ENCODE measurements at places on chromosomes 6 and 20.

DNA sequence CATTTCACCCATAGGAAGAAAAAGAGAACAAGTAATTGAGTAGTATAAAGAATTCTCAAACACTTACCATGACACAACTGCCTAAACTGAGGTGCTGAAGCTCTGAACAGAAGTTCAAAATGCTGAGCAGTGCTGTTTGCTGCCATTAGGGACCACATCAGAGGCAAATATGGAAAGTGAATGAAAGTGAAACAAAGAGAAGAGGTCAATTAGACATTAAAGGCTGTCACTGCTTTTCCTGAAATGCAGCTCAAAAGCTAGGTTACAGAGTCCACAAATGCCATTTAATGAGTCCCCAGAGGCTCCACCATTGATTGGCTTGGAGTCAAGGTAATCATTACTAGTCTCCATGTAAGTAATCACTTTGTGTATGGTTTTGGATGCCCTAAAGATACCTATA is 46.1 kb downstream of the POU3F2 start:
- DNase-seq = no peak

DNA sequence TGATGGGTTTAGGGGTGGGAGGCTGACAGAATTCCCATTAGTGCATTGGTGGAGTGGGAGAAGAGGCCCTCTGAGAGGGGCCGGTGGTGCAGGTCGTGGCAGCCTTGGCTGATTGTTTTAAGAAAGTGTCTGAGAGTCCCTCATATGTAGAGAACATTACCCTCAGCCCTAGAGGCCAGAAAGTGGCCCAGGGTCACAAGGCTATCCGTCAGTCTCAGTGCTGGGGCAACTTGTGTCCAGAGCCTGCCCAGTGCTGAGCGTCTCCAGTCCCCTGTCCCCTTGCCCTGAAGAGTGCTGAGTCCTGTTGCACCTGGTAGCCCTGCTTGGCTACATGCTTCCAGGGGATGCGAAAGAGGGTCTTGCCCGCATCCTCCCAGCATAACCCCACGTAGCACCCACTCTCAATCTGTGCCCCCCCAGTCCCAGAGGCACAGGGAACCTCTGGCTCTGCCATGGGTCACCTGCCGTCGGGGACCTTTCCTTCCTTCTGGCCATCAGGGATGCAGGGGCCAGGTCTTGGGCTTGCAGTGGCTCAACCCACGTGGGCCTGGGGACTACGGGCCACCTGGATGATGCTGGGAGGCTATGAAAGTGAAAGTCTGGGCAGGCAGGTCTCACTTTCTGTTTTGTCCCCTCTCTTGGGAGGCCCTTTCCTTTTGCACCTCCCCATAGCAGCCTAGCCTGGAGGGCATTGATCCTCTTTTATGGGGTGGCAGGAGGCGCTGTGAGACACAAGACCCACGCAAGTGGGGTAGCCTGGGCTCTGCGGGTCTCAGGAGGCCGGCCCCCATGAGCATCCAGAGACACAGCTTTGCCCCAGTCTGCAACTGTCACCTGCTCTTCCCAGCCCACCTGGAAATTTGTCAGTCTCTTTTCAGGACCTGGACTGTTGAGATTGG is 12.2 kb downstream of the DUSP15 start:
- no peak for DNase-seq

GRCh38 chr6:30640481-30640880 is 6.5 kb upstream of the C6orf136 start:
- DNase-seq = no peak

DNA sequence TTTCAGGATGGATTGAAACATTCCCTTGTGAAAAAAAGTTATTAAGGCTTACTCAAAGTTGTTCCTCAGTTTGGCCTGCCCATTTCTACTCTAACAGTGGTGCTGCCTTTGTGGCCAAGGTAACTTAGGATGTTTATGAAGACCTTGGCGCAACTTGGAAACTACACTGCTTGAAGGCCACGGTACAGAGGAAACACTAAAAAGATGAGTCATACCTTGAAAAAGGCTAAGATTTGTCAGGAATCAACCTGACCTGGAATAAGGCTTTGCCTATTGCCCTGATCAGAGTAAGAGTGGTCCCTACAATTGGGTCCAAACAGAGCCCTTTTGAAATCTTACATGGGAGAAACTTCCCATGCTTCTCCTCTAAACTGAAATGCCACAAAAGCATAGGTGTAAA is 119.9 kb upstream of the MOCS1 start:
- DNase-seq = no peak

GRCh38 chr6:132971676-132972075 is 157.3 kb downstream of the RPS12 start:
- DNase-seq = no peak

DNA sequence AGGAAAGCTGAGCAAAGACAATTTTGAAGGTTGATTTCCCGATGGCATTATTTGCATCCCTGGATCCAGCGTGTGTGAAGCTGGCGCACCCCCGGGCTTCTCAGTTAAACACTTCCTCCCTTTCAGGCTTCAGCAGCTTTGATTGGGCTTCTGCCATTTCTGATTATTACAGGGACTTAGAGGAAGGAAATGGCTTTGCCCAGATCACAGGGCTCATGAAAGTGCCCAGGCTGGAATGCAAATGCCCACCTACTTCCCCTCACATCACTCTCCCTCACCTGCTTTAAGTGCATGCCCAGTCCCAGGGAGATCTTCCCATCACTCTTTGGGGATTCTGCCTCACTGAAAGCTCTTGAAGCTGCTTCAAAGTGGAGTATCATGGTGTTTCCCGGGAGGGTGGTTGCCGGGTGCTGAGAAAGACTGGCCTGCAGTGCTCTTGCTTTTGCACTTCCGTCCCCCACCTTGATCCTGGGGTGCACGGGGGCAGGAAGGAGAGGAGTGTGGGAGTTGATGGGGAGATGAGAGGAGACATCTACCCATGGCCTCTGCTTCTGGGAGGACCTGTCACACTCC is 28.3 kb downstream of the PHACTR3 start:
- DNase-seq = no peak

- no peak for DNase-seq
These were observed 163.7 kb upstream of the AKAP12 start for GRCh38 chr6:151075930-151076555.

- no peak for DNase-seq
These were observed 167.8 kb downstream of the PAX1 start for GRCh38 chr20:21873291-21873690.

DNA sequence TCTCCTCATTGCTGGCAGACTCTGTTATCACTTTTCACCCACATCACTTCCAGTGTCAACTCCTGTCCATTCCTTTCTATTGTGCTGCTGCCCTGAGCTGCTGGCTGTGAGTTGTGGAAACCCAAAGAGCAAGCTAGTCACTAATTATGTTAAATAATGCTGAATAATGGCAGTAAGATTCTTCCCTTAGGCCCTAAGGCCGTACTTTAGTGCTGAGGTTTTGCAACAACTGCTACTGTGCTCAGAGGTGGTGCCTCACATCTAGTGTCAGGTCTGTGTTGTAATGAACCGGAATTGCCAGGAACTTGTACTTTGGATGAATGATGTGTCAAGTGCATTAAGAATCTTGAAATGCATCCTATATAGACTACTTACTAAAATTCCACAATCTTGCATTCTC is 372.2 kb upstream of the RNF217 start:
- DNase-seq = no peak

- no peak for DNase-seq
These were observed 288.0 kb upstream of the PLCB4 start for GRCh38 chr20:8780915-8781314.

DNA sequence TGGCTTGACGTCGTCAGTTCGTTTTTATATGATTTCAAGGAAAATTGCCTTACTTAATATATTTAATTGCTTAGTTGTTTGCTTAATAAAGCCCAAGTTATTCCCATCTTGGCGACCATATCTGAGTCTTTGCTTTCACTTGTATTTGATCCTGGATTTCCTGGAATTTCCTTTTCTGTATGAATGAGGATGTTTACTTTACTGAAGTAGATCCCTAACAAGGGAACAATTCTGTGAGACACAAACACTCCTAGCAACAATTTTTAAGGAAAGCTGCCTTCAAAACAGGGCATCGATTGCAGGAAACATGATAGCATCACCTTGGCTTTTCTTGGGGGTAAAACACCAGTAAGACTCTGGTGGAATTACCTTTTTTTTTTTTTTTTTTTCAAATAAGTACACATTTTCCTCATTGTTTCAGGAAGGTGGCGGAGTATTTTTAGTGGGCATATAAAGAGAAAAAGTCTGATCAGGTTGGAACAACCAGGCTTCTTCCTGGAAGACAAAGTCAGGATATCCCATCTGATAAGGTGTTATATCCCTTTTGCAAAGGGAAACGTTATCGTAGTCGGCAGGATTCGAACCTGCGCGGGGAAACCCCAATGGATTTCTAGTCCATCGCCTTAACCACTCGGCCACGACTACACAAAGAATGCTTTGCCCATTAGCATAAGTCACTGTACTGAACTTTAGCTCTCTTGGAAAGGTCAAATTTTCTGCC is 68.5 kb upstream of the ZNF184 start:
- no peak for DNase-seq

- DNase-seq = no peak
These were observed 70.8 kb downstream of the TPD52L1 start for GRCh38 chr6:125224231-125224861.

DNA sequence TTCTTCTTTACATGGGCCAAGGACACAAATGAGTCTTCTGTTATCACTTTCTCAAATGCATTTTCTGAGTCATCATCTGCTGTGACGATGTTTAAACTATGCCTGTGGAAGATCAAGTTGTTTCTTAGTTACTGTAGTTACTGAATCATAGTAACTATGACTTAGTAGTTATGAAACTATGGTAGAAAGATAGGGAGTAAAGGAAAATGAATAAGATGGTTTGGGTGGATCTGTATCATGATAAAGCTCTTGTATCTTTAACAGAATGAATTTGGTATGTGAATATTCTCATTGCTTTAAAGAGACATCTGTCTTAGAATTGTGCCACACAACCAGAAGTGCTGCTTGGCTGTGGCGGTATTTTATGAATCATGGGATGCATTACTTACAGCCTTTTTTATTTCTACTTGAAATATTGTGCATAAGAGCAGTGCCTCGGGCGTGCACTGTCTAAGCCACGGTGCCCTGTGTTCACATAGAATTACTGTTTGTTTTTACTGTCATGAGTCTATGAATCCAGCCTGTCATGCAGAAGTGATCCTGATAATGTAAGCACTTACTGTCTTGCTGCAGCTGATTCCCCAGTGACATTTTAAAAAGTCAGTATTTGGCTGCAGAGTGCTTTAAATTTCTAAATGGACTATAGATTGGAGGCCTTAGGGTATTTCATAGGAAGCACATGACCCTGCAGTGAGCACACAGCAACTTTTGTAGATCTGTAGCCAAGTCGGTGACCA is 215.2 kb downstream of the TMEM242 start:
- DNase-seq = no peak

- DNase-seq = no peak
These were observed 12.9 kb upstream of the SLC9A8 start for GRCh38 chr20:49799698-49800097.

- DNase-seq = no peak
These were observed 169.1 kb upstream of the CDYL start for GRCh38 chr6:4606821-4607704.

GRCh38 chr6:139020689-139021088 is 7.9 kb upstream of the ABRACL start:
- DNase-seq = no peak

GRCh38 chr6:143575901-143576426 is 64.4 kb upstream of the FUCA2 start:
- no peak for DNase-seq

DNA sequence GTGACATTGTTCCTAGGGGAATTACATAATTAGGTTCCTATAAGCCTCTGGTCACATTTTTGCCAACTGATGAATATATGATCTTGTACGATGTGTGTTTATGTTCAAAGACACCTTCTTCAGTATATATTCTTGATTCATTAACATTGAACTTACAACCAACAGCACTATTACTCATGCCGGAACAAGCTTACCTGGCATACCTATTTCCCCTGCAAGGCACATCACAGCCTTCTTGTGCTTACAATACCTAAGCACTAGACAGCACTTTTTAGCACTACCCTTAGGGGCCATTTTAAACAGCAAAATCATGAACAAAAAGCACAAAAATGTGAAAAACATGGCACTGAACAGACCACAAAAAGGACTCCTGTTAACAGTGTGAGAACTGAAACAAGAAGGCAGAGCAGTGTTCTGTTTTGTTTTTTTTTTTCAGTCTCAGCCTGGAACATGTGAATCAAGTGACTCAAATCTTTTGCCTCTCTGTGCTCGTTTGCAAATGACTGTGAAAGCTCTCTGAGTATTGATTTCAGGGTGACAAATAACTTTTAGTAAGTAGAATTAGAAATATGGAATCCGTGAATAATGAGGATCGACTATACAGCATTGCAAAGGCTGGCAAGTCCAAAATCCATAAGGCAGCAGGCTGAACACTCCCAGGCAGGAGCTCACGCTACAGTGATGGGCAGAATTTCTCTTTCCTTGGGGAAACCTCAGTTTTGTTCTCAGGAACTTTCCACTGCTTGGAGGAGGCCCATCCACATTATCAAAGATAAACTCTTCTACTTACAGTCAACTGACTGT is 102.3 kb upstream of the TSHZ2 start:
- DNase-seq = no peak

DNA sequence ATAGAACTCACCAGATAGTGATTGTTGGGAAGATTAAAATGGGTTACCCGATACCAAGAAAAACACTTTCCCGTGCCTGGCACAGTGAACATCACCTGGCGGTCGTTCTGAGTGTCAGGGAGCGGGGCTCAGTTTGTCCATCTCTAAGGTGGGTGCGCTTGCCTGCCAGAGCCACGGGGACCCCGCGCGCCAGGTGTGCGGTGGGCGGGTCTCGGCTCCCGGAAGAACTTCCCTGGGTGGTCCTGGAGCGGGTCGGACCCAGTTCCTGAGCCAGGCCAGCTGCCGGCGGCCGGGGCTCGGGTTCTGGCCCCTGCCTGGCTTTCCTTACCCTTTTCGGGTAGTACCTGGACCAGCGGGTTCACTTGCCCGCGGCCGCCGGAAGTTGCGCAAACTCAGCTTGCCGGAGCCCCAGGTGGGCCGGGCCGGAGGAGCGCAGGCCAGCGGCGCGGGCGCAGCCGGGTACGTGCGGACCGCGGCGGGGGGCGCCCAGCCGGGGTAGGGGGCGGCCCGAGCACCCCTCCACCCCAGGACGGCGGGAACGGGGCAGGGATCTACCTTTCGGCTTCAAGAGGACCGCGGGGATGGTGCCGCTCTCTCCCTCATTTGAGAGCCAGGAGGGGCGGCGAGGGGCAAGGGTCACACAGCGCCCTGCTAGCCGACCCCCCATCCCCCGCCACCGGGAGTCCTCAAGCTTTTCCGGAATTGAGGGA is 7.5 kb downstream of the FAM110A start:
- no peak for DNase-seq

GRCh38 chr6:1773700-1774099 is 164.0 kb downstream of the FOXC1 start:
- no peak for DNase-seq

DNA sequence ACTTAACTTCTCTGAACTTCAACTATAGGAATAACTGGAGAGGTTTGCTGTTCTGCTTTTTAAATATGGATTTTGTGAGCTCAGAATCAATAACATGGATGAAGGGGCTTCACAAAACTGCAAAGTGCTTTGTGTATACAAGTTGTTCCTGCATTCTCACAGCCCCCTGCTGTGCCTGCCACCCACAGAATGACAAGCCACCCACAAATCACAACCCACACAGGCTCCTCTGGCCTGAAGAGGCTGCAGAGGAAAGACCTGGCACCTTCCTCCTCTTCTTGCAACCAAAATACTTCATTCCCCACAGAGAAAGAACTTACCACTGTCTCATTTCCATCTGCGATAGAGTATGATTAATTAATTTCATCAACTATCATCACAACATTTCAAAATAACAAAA is 106.7 kb upstream of the NHSL1 start:
- DNase-seq = no peak

- no peak for DNase-seq
These were observed 38.0 kb upstream of the NR2E1 start for GRCh38 chr6:108127826-108128225.

- no peak for DNase-seq
These were observed 115.9 kb downstream of the LY86 start for GRCh38 chr6:6704103-6705060.

Measured in activated CD4-positive, CD25-positive, alpha-beta regulatory T cell treated with anti-CD3 and anti-CD28 coated beads, Interleukin-2, amount 50 U/mL, for 16 hours (primary cell).